ENCODE measurements at places on chromosomes 1 and 21. TPM values are rescaled to one million over a fixed set of nuclear protein-coding genes. Genes with fewer than 3 reads are reported as not detected.

HJV gene
- 0.40 TPM for total RNA-seq

- no peak for DNase-seq
Observed at GRCh38 chr1:64084451-64084850, 119.0 kb upstream of the UBE2U start.

DNA sequence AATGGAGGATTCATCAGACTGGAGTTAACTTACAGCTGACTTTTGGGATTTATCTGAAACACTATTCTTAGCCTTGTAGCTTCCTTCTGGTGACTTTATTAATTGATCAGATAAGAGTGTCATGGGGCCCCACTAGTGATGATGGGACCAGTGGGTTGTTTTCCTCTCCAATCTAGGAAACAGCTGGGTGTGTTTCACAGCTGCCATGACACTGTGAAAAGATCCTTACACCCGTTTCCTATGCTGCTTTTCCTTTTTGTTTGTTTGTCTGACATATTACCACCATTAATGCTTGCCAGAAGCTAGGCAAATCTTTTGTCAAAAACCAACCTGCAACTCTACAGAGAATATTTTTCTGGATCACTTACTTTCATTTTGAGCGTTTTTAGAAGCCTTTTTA, 86.2 kb downstream of the ZBTB18 start:
- DNase-seq: no peak

GRCh38 chr1:110726755-110727154, 52.0 kb upstream of the KCNA3 start:
- DNase-seq: no peak

DNA sequence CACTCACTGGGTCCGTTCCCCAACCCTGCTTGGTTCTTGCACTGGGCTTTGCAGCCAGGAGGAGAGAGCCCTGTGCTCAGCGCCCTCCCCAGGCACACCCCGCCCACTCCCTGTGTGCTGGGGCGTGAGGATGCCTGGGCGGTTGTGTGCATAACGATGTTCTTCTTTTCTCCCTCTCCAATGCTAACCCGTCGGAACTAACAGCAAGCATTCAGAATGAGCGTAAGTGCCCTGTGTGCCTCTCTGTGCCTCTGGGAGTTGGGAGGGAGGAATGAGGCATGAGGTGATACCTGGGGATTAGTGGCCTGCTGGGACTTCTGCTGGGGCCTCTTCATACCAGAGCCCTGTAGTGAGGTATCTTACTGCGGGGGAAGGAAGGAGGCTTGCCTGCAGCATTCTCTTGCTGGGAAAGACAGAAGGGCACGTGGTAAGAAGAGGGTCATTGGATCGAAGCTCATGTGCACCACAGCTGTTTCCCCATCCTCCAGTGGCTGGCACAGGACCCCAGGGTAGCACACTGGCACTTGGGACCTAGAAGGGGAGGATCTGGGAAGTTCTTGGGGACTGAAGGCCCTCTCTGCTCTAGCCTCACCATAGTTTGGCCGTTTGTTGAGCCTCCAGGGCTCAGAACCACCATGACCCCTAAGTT, 79.8 kb downstream of the NFASC start:
- DNase-seq: no peak

GRCh38 chr1:227042292-227042691, 102.2 kb downstream of the COQ8A start:
- DNase-seq: no peak

DNA sequence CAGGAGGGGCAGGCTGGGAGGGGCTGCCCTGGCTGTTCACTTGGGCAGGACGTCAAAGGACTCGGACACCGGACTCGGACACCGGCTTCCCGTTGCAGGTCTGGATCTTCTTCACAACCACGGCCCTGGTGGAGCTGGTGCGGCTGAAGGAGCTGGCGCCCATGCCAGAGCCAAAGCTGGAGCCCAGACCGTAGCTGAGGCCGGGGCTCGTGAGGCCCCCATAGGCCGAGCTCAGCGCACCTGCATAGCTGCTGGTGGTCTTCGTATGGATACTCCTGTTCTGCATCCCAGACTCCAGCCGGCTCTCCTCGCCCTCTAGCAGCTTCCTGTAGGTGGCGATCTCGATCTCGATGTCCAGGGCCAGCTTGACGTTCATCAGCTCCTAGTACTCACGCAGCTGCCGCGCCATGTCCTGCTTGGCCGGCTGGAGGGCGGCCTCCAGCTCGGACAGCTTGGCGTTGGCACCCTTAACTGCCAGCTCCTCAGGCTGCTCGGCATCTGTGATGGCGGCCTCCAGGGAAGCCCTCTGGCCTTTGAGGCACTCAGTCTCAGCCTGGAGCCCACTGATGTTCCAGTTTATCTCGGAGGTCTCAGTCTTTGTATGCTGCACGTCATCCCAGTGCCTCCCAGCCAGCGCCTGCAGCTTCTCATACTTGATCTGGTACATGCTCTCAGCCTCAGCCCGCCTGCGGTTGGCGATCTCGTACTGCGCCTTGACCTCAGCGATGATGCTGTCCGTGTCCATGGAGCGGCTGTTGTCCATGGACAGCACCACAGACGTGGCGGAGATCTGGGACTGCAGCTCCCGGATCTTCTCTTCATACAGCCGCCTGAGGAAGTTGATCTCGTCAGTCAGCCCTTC, 15.1 kb upstream of the KLF17 start:
- peak; percentile 18 for DNase-seq

DNA sequence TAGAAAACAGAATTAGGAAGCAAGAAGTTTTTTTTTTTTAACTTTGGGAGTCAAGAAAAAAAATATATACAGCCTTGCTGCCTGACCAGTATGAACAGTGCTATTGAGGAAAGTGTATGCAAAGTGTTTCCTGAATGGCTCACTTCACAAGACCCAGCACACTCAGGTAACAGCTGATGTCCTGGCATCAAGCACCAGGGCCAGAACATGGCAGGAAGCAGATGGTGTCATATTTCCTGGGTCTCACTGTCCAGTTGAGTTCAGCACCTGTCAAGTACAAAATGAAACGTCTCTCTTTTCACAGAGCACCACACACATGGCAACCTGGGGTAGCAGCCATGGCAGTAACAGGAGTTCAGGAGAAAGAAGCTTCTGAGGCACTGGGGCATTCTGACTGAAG, 372.3 kb downstream of the TTLL7 start:
- DNase-seq: no peak

- DNase-seq: no peak
Observed at GRCh38 chr1:153939476-153939875, 7.0 kb downstream of the DENND4B start.

GRCh38 chr1:24795236-24795635, 50.0 kb downstream of the CLIC4 start:
- DNase-seq: no peak

All from mucosa of gallbladder (tissue), 1 donor.